ENCODE measurements at places on chromosomes 11 and 22. TPM values are rescaled to one million over a fixed set of nuclear protein-coding genes. Genes with fewer than 3 reads are reported as not detected.

GRCh38 chr11:122628810-122629555 lies 26.5 kb upstream of the UBASH3B start:
- no peak for DNase-seq

- no peak for DNase-seq
Observed at GRCh38 chr11:69109101-69109500, 46.6 kb upstream of the SMIM38 start.

- no peak for DNase-seq
Observed at GRCh38 chr22:25478528-25478927, 85.9 kb upstream of the GRK3 start.

DNA sequence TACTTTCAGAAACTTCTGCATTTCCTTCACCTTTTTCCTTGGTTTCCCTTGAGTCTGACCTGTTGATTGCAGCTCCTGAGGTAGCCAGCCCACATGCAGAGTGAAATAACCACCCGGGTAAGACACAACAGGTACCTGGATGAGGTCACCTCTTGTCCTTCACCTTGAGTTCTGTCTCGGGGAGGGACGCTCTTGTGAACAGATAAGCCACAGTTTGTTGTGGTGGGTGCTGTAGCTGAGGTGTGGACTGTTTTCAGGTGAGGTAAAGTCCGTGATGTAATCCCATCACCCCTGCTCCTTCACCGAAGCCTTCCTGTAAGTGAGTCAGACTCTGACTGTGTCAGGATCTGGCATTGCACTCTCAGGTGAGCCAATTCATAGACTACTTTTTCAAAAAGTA lies 183.1 kb downstream of the NAV2 start:
- no peak for DNase-seq

DNA sequence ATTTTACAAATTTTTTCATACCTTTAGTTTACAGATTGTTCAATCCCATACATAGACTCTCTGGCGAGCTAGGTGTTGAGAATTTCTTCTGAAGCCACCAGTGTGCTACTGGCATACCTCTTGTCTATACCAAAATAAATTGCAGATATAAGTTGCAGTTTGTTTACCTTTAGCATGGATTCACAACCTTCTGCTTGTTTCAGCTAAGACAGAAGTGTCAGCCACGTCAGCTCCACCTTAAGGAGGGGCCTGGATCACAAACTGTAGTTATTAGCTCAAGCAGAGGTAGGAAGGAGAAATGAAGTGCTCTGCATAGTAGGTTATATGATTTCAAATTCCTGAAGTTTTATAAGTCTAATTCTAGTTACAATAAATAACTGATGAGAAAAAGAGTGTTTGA lies at the start of gene NXPE4:
TSS of gene NXPE4 (minus strand) at position 216 of the 400 bp plus-strand sequence. CDS start 1,027 bp downstream, outside the sequence.
- DNase-seq = no peak

- DNase-seq = no peak
Observed at GRCh38 chr11:77211040-77211451, 83.0 kb downstream of the MYO7A start.

DNA sequence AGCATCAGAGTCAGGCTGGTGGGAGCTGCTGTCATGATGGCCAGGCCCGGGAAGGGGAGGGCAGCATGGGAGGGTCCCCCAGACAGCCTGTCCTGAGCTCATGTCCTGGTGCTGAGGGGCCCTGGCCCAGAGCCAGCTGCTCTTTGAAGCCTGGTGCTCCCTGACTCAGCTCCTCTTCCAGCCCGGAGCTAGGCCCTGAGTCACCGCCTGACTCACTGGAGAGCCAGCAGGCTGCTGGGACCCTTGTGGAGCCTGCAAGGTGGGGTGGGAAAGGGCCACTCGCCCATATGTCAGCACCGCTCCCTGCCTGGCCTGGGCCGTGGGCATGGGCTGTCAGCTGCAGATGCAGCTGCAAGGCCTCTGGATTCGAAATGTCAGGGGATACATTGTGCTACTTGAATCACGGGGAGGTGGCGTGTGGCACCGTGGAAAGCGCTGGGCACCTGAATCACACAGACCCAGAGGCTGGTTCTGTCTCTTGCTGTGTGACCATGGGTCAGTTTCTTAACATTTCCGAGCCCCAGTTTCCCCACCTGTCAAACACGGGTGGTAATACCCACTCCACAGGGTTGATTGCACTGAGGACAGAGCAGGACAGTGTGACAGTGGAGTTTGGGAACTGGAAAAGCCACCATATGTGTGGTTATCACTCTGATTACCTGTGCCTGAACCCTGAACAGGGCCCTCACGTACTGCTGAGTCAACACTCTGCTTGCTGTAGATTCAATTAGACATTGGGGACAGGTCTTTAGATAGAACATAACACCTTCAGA lies 4.4 kb downstream of the CACNA1I start:
- DNase-seq = peak; percentile 15

DNA sequence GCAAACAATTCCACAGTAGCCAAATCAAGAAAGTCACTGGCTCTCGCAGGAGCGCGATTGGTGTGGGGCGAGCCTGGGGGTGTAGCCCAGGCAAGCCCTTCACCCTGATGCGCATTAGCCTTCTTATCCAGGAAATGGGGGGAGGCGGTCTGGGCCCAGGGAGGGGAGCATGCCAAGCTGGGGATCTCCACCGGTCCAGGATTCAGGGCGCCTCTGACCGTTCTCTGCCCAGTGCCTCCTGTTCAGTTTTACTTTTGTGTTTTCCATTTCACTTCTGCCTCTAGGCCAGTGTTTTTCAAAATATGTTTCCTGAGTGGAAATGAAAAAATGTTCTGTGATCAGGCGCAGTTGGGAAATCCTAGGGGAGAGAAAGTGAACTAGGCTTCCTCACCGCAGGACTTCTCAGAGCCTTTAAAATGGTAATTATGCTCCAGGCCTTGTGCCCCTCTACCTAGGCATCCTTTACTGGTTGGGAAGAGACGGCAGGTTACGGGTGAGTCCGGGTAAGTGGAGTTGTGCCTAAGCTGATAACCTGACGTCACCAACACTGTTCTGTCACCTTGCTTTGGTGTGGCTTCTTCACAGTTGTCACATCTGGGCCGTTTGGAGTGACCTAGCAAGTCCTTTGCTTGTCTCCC lies 18.4 kb downstream of the LRP5 start:
- DNase-seq = no peak

Gene BCR
- 24.0 TPM for polyA plus RNA-seq

Gene INSC
- not detected for polyA plus RNA-seq
